ENCODE measurements at places on chromosomes 5 and 9.
A peak's percentile ranks its signal among the peaks of the same experiment; 100 is the strongest.

DNA sequence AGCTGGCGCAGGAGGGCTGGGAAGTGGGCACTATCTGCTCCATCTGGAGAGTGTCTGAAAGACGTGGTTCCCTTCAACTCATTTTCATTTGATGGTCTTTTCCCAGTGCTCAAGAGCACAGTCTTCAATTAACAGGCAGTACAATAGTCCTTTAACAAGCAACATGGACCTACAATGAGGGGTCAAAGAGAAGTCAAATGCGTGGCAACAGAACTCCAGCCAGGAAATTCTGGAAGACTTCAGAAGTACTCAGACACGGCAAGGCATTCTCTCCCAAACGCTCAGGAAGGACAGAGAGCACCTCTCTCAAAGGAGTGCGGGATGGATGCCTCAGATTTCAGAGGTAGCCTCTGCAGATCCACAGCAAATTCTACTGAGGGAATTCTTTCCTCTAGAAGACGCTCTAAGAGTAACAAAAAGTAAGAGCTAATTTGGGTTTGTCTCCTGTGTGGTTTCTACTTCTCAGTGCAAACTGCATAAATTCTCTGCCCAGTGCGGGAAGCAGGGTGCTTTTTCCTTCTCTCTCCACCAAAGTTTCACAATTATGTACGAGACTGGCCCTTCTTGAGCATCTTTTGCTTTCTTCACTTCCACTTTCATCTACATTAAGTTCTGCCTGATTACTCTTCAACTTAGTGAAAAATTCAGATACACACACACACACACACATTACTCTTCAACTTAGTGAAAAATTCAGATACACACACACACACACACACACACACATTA, 56.4 kb downstream of the LHFPL2 start:
- no peak for DNase-seq

DNA sequence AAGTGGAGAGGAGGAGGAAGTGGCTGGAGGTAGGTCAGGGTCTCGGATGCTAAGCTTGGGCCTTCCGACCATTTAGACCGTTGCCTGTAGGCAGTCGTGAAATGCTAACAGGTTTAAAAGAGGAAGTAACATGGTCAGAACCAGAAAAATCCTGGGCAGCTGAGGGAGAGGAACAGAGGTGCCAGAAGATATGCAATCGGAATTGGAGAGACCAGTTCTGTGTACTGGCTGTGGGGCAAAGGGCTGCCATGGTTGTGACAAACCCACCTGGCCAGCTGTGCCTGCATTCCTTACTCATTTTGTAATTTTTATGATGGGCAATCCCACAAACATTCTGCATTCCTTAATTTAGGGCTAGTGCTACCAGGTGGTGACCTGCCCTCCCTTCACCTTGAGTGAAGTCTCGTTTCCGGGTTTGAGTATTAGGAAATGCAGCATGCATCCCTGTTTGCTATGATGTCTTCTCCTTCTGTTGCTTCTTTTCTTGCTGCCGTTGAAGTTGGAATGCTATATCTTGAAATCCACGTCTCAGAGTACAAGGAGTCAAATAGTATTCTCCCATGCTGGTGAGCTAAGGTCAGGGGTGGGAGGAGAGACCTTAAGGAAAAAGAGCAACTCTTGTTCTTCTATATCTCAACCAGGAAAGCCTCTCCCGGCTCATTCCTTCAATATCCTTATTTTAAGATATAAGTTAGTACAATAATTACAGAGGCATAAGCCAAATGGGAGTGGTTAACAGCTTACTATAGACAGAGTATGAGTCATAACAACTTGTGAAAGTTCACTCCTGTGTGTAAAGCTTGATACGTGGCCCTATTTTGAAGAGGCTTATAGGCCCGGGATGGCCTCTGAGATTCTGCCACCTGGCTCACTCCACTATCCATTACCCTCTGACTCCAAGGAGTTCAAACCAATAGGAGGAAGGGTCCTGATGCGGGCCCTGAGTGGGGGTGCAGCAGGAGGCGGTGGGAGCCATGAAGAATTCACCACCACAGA, 37.0 kb downstream of the B4GALT1 start:
- DNase-seq = peak; percentile 21

GRCh38 chr5:83306572-83307241, 164.8 kb upstream of the VCAN start:
- DNase-seq = peak; percentile 81

- DNase-seq = no peak
These were observed 334.5 kb downstream of the DTWD2 start for GRCh38 chr5:118653872-118654271.

- no peak for DNase-seq
These were observed 420.2 kb upstream of the IRX1 start for GRCh38 chr5:3175416-3175815.

DNA sequence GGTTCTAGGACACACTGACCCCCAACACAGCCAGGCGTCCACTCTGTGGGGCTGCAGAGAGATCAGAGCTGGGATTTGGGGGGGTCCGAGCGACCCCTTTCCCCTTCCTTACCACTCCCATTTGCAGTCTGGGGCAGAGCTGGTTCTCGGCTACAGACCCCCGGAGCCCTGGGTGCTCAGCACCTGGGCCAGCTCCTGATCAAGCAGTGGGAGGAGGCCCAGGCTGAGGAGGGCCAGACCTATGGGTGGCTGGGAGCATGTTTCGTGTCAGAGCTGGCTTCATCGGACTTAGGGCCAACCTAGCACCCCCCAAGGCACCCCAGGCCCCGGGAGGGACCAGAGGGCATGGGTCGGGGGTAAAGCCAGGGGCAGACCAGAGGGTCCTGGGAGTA, 7.6 kb downstream of the GRIN1 start:
- peak; percentile 45 for DNase-seq

- peak; percentile 55 for DNase-seq
These were observed 752 bp downstream of the TSTD2 start for GRCh38 chr9:97632248-97632984.

DNA sequence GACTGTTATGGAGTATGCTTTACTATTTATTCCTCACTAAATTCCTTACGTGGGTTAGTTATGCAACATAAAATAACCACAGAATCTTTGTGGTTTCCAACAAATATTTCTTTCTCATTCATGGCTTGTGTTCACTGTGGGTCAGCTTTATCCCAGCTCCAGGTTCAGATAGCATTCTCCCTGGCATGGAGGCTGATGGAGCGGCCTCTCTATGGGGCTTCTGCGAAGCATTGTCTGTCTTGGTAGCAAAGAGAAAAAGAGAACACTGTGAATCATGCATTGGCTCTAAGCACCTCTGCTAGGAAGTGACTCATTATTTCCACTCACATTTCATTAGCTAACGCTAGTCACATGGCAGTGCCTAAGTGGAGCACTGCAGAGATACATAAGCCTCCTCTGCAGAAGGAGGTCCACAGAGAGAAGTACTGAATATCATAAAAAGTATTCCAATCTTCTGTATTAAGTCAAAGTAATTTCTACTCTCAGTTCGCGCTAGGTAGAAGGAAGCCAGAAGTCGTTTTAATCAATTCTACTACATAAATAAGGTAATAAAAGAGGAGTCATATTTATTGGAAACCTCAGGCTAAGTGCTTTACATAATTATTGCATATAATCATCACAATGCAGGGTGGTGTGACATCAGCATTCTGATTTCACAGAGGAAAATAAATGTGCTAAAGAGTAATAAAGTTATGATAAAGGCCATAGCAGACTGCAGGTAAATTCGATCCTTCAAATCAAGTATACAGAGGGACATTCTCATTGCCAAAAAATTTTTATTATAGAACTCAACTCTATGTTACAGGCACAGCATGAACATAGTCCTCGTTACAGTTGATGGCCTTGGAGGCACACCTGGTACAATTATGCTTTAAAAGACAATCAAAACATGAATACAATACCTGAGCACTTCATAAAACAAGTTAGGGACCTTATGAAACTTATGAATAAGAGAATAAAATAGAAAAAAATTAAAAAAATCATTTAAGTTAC, 531.1 kb downstream of the CETN3 start:
- no peak for DNase-seq

DNA sequence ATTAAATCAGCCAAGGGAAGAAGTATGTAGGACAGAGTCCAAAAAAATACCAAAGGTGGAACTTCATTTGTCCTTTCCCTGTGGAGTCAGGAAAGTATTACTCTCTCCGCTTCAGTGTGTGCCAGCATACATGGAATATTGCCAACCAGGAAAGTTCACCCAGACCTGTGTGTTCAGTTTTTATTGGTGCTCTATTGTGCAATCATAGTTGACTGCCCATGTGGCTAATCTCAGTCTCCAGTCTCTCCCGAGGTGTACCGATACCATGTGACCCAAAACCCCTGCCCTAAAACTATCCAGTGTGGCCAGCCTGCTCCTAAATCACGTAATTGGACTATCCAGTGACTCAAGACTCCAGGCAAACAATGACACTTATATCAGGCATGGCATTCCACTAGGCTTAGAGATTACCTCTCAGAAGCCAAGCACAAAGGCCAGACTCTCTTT, 38.8 kb downstream of the NFX1 start:
- peak; percentile 82 for DNase-seq

- no peak for DNase-seq
These were observed 37.0 kb upstream of the RANBP6 start for GRCh38 chr9:6052293-6052919.

DNA sequence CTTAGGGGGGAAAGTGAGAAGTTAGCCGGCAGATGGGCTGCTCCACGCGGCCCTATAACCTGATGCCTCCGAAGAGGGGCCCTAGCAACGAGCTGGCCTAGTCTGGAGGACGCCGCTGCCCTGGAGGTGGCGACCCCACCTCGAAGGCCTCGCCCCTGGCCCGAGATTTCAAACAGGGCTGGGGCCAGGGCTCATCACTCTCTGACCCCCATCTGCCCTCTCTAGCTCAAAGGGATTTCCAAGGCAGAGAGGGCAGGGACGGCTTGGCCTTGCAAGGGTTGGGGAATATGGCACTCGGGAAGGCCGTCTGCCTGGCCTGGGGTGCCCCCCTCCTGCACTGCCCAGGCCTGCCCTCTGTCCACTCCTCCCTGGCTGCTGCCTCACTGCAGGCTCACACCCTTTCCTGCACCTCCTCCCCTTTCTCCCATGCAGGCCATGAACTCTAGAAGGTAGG, 25.5 kb upstream of the TIFAB start:
- DNase-seq = peak; percentile 13

DNA sequence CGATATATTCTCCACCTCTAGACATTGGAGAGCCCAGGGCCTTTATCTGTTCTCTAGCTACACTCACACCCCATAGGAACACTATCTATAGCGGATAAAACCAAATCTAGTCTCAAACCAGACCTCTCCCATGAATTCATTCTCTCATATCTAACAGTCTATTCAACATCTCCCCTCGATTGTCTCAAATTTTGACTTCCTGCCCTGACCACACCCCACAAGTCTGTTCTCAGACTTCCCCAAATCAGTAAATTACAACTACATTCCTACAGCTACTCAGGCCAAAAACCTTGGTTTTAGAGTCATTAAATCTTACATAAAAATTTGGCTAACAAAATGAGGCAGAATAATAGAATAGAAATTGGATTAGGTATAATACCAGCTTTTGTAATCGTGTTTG, 12.5 kb upstream of the SLC1A3 start:
- DNase-seq = no peak

- DNase-seq = no peak
These were observed 118.7 kb downstream of the TTLL11 start for GRCh38 chr9:121974421-121974820.

DNA sequence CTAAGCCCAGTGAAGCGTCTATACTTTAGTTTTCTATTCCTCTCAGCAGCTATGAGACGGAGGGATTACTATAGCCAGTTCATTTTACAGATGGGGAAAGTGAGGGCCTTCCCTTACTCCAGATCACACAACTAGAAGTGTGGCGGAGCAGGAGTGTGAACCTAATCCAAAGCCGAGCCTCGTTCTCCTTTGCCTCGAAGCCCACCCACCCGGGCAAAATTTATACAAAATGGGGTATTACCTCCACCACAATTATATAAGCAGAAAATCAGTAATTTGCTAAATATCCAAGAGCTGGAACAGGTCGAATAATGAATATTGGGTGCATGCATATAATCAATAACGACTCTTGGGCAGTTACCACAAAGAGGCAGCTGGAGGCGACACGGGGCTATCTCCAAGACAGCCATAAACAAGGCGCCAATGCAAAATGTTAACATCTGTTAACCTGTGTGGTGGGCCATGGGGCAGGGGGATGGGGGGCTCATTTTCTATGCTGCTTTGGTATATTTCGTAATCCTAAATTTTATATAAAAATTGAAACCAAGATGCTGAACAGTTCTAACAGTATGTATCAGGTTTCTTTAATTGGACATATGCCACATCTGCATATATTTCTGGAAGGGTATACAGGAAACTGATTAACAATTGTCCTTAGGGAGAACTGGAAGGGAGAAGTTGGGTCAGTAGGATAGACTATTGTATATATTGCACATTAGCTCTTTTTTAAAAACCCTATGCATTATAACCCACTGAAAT, 1.2 kb upstream of the RNF44 start:
- DNase-seq = no peak

- DNase-seq = no peak
These were observed 70.2 kb downstream of the FBXL17 start for GRCh38 chr5:108311682-108312081.

Measured in upper lobe of left lung (tissue), 6 donors.